ENCODE measurements at places on chromosomes 2 and 18. TPM values are rescaled to one million over a fixed set of nuclear protein-coding genes. Genes with fewer than 3 reads are reported as not detected.

GRCh38 chr2:207840101-207840500, 70.4 kb upstream of the FZD5 start:
- no peak for DNase-seq

DNA sequence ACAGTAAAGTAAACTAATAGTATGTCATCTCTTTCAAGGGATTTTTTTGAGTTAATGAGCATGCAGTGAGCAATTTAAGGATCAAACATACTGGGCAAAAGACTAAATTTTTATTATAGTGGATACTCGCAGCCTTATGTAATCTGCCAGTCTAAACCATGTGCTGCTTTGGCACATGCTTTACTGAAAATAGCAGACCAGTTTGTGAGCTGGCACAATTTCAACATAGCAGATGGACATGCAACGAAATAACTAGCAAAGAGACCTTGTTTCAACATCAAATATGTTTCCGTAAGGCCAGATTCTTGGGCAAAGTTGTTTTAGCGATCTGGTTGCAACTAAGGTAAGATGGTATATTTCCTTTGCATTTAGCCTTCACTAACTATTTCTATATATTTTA, 807.3 kb downstream of the NR4A2 start:
- DNase-seq: no peak

KCNF1 gene
- total RNA-seq: not detected

DNA sequence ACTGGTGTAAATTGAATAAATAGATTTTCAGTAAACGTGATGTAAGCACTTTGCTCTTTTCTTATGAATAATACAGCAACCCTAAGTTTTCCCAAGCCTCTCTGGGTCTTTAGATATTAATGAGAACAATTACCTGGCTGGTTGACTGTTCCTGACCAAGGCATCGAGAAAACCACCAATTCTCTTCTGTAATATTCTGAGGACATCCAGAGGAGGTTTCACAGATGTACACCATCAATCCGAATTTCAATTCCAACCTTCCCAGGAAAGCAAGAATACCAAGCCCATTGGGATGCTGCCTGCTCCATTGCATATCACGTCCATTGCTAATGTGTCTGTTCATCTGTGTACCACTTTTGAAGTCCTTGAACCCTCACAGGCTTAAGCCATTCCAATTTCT, 571.8 kb downstream of the NUP35 start:
- DNase-seq: no peak

DNA sequence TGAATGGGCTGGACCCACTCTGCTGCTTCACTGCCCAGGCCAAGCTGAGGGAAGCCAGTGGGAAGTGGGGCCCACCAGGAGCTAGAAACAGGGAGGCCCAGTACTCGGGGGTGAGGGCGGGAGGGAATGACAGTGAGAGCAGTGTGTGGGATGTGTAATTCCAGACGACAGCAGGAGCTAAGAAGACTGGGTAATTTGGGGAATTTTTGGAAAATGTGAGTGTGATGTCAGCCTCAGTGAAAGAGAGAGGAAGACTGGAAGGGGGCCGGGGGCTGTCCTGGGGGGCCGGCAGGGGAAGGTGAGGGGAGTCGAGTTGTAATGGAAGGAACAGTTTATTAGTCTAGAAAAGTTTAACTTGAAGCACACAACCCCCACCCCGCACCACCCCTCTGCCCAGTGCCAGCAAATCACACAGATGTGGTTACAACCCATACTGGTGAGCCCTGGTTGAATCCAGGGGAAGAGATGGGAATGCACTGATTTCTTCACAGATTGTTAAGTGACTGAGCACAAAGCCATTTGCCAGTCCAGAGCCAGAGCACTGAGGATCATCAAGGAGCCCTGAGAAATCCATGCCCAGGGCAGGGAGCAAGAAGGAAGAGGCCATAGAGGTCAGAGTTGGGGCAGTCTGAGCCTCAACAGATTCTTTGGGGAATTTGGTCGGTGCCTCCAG, 76.7 kb upstream of the PKDCC start:
- no peak for DNase-seq

DNA sequence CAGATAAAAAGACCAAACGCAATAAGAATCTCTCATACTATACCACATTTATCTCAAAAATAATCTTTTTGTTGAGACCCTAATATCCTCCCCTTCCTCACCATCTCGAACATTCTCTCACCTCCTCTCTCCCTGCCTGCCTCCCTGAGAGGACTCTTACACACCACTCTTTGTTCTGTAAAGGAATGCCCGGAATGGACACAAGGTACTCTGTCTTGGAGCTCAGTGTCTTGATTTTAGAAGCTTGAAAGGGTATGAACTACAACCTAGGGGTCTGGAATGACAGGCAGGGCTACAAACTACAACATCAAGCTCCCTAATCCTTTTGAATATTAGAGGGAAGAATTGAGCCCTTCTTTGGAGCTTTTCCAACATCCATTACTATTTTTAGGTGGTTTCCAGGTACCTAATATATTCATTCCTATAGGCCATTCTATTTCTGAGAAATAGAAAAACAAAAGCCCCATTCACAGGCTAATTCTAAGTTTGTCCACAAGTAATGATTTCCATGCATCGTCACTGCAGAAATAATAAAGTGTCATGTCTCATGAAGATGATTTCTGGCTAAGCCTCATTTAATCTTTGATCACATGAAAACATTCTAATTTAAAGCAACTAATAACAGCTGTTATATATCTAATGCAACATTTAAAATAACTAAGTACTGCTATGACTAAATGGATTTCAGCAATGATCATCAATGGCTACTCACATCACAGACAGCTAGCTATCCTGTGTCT, 60.6 kb downstream of the LRP2 start:
- no peak for DNase-seq
